ENCODE measurements at places on chromosomes 4 and X. TPM values are rescaled to one million over a fixed set of nuclear protein-coding genes. Genes with fewer than 3 reads are reported as not detected.

The CLTRN gene
- 0.80 TPM for total RNA-seq

The STPG2 gene
- 0.23 TPM for total RNA-seq

DNA sequence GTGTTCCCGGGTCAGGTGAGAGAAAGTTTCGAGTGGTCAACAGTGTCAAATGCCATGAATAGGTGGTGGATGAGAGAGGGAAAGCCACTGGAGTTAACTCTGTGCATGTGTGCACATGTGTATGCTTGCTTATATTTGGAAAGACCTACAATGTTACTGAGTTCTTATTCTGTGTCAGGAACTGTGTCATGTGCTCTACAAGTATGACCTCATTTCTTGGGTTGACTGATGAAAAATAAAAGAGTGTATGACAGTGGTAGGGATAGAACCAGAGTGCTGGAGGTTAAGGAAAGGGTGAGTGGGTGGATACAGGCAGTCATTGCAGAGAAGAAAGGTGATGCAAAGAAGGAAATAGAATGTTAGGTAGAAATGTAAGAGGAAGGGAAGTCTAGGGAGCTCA is 22.1 kb upstream of the DGKK start:
- no peak for DNase-seq

- DNase-seq, result no peak
These were observed 31.6 kb downstream of the PGM2 start for GRCh38 chr4:37858112-37858511.

- DNase-seq, result no peak
These were observed 271.5 kb downstream of the LDB2 start for GRCh38 chr4:16626945-16627344.

GRCh38 chr4:123953566-123953965 is 557.0 kb downstream of the SPRY1 start:
- DNase-seq, result no peak

DNA sequence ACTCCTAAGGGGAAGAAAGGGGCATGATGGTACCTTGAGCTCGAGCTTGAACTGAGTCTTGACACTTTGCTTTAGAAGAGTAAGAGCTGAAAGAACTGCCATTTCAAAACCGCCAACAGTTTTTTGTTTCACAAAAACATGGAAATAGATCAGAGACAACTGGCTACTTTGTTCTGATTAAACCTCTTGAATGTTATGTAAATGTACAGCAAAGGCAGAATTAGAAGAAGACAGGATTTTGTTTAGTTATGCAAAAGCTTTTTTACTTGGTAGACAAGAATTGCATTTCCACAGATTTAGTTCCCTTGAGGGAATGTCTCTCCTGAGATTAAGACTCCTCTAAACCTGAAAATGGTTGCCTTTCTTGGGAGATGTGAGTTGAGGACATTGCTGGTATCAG is 33.3 kb upstream of the STPG2 start:
- DNase-seq, result no peak

DNA sequence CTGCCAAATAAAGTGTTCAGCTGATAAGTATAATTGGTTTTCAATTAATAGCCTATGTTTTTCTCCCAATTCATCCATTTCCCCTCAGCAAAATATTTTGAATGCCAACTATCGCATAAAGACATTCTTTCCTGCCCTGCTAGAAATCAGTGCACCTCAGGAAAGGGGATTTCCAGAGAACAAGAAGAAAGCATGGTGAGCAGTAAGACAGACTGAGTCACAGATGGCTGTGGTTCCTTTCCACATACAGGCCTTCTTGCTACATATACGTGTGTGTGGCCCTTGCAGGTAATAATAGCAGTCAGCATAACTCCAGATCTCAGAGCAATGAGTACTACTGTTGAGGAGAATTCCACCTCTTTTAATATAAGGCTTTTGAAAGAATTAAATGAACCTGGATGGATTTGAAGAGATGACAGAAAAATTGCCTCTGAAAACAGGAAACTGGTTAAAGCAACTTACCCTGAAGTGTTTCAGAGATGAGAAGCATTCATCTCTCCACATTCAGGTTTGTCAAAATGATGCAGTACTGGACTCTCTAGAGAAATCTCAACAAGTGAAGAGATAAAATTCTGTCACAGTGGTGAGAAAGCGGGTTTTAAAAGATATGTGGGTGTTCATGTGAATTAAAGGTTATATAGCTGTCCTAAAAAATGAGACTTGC is 13.6 kb downstream of the GASK1B start:
- no peak for DNase-seq

The LRIT3 gene
- total RNA-seq, result 0.19 TPM

DNA sequence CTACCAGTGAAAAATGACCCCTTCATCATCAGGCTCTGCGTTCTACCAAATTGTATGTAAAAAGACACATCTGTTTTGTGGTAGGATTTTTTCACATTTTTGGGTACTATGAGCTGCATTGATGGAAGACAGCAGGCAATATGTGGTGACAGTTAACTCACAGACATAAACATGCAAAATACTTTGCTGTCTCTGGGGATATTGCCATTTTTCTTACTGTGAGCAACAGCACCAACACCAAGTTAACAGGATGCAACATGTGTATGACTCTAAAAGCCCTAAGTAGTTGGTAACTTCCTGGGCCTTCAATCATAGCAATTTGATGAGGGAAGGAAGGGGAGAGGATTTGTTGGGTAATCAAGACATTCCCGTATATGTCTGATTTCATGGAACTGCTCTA is 56.4 kb upstream of the DRP2 start:
- no peak for DNase-seq

The TMEM128 gene
- total RNA-seq, result 28.4 TPM

The DIPK2B gene
- not detected for total RNA-seq

DNA sequence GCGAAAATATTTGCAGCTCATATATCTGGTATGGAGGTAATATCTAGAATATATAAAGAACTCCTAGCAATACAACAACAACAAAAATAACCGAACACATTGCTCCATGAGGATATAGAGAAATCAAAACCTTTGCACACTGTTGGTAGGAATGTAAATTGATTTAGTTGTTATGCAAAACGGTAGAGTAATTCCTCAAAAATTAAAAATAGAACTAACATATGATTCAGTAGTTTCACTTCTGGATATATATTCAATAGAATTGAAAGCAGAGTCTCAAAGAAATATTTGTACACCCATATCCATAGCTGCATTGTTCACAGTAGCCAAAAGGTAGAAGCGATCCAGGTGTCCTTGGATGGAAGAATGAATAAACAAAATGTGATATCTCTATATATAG is 203.0 kb upstream of the CNKSR2 start:
- DNase-seq, result no peak

The MAGIX gene
- 1.4 TPM for total RNA-seq

DNA sequence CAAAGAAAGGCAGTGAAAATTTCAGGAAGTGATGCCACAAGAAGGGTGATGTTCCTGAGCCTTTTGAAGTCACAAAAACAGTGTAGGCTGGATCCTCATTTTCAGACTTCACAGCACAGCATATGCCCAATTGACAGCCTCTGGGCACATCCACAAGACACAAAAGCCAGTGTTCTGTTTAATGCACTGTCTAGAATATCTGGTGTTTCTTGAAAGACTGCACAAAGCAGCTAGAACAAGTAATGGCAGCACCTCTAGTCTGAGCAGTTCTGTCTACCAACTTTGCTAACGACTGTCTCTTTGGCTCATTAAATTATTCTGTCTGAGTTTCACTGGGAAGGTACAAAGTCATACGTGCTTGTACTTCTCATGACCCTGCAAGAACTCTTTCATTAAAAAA is 417.1 kb upstream of the GALNT7 start:
- DNase-seq, result no peak

The FAM9A gene
- not detected for total RNA-seq

- DNase-seq, result no peak
These were observed 1801.0 kb downstream of the C4orf33 start for GRCh38 chr4:130896920-130897319.

- DNase-seq, result no peak
These were observed 46.1 kb downstream of the PSAPL1 start for GRCh38 chr4:7388627-7389026.

- DNase-seq, result no peak
These were observed 48.8 kb downstream of the RPS6KA3 start for GRCh38 chrX:20217906-20218305.

- DNase-seq, result no peak
These were observed 59.4 kb upstream of the SORCS2 start for GRCh38 chr4:7132730-7133582.

DNA sequence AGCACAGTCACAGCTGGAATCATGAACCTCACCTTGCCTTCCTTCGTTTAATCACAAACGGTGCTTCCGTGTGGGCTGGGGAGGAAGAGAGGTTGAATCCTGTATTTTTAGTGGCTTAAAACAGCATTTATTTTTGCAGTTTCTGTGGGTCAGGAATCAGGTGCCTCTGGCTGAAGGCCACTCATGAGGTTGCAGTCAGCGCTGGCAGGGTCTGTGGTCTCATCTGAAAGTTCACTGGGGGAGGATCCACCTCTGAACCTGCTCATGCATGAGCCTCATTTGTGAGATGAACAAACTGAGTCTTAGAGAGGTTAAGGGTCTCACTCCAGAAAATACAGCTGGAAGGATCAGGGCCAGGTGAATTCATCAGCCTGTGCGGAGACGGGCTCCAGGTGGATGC is 17.1 kb upstream of the ABLIM2 start:
- DNase-seq, result no peak

The IBSP gene
- total RNA-seq, result not detected

The PPARGC1A gene
- total RNA-seq, result 2.8 TPM

- DNase-seq, result no peak
These were observed 580.2 kb downstream of the SPRY1 start for GRCh38 chr4:123976819-123977218.

The GYPA gene
- not detected for total RNA-seq

DNA sequence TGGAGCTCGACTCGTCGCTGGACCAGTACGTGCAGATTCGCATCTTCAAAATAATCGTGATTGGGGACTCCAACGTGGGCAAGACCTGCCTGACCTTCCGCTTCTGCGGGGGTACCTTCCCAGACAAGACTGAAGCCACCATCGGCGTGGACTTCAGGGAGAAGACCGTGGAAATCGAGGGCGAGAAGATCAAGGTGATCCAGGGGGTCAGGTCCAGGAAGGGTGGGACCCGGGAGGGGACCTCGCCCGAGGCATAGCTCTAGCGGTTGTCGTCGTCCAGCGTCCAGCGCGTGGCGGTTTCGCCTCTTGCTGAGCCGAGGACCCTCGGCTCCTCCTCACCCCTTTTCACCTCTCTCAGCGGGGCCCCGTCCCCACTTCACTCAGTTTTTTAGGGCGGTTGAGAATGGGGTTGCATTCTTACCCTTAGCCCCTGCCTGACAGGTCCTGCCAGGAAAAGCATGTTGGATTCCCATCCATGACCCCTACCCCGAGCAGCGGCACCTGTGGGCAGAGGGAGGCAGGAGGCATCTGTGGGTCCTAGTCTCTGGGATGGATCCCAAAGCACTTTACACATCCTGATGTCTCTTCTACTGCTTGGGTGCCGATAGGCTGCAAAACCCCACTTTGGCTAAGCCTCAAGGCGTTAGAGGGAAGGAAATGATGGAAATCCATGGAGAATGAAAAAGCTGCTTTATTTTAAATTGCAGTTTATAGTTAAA is 524 bp downstream of the RAB33A start:
- DNase-seq, result no peak

The PPP2R2C gene
- total RNA-seq, result 0.35 TPM

DNA sequence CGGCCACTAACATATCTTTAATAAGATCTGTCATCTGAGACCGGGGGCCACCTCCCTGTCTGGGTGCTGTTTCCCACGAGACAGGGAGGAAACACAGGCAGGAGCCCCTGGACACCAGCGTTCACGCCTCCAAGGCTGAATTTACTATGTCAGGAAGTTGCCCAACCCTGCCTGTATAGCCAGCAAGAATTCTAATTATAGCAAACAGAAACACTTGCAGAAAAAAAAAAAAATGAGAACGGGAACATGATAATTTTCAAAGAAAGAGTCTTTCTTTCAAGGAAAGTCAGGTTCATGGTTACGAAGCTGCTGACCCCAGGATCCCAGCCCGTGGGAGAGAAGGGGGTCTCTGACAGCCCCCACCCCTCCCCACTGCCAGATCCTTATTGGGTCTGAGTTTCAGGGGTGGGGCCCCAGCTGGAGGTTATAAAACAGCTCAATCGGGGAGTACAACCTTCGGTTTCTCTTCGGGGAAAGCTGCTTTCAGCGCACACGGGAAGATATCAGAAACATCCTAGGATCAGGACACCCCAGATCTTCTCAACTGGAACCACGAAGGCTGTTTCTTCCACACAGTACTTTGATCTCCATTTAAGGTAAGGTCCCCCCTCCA is at the start of gene IL3RA:
Gene IL3RA, plus strand, starts transcription at position 455 of the 613 bp plus-strand sequence. CDS start 4,981 bp downstream, outside the sequence.
- no peak for DNase-seq

DNA sequence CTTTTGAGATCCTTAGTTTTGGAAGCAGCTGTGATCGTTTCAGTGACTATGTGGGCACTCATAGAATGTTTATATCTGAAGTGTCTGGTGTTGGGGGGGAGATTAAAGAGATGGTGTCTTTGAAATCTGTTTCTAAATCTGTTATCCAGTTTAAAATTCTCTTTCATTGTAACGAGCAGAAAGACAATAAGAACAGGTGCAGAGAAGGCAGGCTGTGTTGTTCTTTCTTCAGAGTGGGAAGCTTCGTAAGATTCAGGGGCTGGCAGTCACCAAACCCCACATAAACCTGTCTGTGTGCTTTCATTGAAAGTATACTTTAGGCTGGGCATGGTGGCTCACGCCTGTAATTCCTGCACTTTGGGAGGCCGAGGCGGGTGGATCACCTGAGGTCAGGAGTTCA is 16.3 kb upstream of the DHRSX start:
- no peak for DNase-seq

GRCh38 chrX:123581586-123581985 is 151.3 kb downstream of the THOC2 start:
- no peak for DNase-seq

The MFAP3L gene
- total RNA-seq, result 1.7 TPM

DNA sequence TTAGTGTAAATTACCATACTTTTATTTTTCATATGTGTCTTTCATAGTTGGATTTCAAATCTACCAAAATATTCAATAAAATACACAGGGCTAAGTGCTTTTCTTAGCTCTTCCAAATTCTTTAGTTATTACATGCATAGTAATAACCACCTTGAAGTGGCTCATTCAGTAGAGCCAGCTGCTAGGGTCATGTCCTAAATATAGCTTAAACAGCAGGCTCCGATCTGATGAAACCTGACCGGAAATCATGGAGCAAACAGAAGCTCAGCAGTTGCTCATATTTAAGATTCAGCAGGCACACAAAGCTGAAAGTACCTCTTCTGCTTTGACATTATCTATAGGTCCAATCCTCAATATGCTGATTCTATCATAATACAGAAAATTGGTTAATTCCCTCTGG is 1470.4 kb downstream of the ADGRL3 start:
- no peak for DNase-seq

The FAAH2 gene
- 0.52 TPM for total RNA-seq

- DNase-seq, result no peak
These were observed 323.2 kb downstream of the IL1RAPL1 start for GRCh38 chrX:28910487-28910886.

DNA sequence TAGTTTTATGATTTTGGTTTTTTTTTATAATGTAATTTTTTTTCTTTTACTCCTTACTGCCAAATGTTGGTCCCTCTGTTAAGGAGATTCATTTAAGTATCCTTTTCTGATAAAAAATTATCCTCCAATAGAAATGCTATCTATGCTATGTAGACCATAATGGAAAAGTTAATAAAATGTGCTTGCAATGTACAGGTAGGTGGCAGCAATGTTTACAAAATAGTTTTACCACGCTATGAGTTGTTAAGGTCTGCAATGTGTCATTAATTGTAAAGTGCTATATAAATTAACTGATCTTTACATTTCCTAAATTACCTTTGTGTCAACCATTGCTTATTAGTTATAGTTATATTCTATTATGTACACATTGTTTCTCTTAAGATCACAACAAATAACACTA is 3.8 kb upstream of the CENPC start:
- no peak for DNase-seq

- DNase-seq, result no peak
These were observed 1.4 kb downstream of the CLDN2 start for GRCh38 chrX:106921637-106922036.

GRCh38 chr4:115361781-115362180 is 248.4 kb upstream of the NDST4 start:
- no peak for DNase-seq
